Neuronal stem cell (in vitro differentiated cells): ENCODE measurements at places on chromosomes 2 and 18.

DNA sequence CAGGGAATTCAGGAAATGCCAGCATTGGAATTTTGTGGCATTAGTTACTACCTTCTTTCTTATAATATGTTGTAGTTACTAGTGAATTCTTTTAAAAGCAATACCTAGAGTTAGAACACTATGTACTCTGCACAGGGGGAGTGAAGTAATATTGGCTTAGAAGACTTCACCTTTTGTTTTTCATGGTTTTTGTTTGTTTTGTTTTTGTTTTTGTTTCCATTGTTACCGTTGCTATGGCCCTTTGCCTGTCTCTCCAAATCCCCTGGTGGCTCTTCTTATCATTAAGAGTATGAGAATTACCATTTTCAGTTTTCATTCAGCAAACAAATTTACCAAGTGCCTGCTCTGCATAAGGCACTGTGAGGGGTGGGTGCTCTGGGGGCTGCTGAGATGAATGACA, 160.1 kb downstream of the HAUS1 start:
- peaks cover 36% of the 10 kb centered on the region for H3K36me3 ChIP-seq
- H3K4me1 ChIP-seq, result no peaks in the 10 kb centered on the region
- H3K4me3 ChIP-seq, result no peak overlapping the region
- no peak overlapping the region for H3K27ac ChIP-seq
- H3K27me3 ChIP-seq, result no peaks in the 10 kb centered on the region

DNA sequence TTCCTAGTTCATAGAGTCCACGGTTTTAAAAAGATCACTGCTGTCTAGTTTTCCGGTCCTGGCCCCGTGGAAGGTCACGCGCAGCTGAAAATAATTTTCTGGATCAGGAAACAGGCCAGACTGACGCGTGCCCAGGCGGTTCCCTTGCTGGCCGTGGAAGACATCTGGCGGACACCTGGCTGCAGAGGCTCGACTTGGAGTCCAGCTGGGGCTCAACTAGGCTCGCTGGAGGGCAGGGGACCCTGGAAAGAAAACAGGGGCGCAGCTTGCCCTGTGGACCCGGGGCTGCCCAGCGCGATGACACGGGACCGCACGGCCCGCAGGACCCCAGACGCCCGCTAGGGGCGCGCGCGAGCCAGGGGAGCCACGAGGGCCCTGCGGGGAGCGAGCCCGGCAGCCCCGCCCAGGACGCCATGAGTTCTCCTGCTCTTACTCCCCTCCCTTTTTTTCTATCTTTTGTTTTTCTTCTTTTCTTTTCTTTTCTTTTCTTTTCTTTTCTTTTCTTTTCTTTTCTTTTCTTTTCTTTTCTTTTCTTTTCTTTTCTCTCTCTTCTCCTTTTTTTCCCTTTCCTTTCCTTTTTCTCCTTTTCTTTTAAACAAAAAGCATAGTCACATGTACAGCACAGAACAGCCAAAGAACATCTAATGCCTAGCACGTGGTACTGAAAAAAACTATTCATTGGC, 43.2 kb upstream of the UBE2F start:
- H3K4me3 ChIP-seq, result peak overlapping the region; percentile 12
- peaks cover 12% of the 10 kb centered on the region for H3K27me3 ChIP-seq
- H3K36me3 ChIP-seq, result no peaks in the 10 kb centered on the region
- no peak overlapping the region for H3K27ac ChIP-seq
- peak; percentile 57 for DNase-seq

DNA sequence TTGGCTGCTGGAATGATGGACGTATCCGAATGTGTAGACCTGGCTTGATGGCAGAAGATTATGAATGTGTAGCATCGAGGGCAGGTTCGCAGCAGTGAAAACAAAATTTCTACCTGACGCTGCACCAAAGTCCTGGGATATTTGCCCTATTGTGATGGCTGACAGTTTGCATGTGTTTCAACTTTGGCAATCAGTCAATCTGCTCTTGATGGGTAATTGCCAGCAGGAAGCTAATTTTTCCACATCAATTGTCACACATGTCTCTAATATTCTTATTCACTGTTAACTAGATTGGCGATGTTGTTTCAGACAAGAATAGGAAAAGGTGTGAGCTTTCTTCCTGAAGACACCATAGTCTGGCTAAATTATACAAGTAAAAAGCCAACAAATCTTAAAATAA, 821.3 kb downstream of the LRRTM4 start:
- H3K4me1 ChIP-seq, result no peaks in the 10 kb centered on the region
- H3K27ac ChIP-seq, result no peak overlapping the region
- no peaks in the 10 kb centered on the region for H3K27me3 ChIP-seq
- no peaks in the 10 kb centered on the region for H3K36me3 ChIP-seq
- no peak overlapping the region for H3K4me3 ChIP-seq
- no peak for DNase-seq

DNA sequence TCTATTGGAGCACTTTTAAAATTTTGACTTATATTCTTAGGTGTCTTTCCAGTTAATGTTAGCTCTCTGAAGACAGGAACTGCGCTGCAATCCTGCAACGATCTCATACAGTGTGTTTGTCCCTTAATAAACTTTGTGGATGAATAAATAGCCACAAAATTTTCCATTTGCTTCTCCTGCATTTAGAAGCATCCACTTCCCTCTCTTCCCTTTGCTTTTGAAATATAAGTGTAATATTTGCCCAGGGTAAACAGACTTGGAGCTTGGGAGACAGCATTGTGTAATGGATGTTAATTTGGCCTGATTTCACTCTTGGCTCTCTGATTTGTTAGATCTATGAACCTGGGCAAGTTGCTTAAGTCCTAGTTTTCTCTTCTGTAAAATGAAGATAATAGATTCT, 58.2 kb upstream of the CD28 start:
- no peak overlapping the region for H3K4me3 ChIP-seq
- no peak overlapping the region for H3K27ac ChIP-seq
- no peaks in the 10 kb centered on the region for H3K27me3 ChIP-seq
- no peak for DNase-seq
- no peaks in the 10 kb centered on the region for H3K4me1 ChIP-seq
- no peaks in the 10 kb centered on the region for H3K36me3 ChIP-seq

- no peaks in the 10 kb centered on the region for H3K36me3 ChIP-seq
- H3K27me3 ChIP-seq, result no peaks in the 10 kb centered on the region
- no peaks in the 10 kb centered on the region for H3K4me1 ChIP-seq
- no peak overlapping the region for H3K27ac ChIP-seq
- H3K4me3 ChIP-seq, result no peak overlapping the region
Observed at GRCh38 chr18:69636529-69637301, 236.0 kb downstream of the DOK6 start.

GRCh38 chr2:102301867-102302362, 9.4 kb upstream of the IL1RL1 start:
- no peaks in the 10 kb centered on the region for H3K4me1 ChIP-seq
- H3K27ac ChIP-seq, result no peak overlapping the region
- no peaks in the 10 kb centered on the region for H3K27me3 ChIP-seq
- peak; percentile 17 for DNase-seq
- H3K36me3 ChIP-seq, result no peaks in the 10 kb centered on the region

DNA sequence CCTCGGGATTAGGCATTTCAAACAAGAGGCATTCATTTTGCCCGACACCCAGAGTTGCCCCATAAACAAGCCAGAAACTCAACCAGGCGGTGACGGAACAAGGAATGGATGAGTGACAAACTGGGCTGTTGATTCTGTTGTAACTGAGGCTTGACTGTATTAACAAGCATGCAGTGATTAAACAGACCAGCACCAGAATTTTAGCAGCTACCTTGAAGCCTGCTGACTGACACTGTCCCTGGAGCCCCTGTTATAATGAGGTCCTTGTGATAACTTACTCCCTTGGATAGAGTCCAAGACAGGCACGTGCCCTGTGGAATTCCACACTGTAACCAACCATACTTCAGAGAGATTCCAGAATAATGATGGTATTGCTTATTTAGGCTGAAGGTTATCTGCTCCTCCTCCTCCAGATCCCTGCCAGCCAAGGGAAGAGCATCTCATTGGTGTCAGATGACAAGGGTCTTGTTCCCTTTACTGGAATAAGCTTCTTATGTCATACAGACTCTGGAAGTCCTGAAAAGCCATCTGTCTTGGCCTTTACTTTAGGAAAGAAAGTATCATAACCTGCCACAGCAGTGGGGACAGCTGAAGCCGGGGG, 97.1 kb upstream of the RMDN2 start:
- H3K4me3 ChIP-seq, result no peak overlapping the region
- H3K36me3 ChIP-seq, result no peaks in the 10 kb centered on the region
- DNase-seq, result no peak
- no peaks in the 10 kb centered on the region for H3K27me3 ChIP-seq

- no peaks in the 10 kb centered on the region for H3K27me3 ChIP-seq
- peak overlapping the region; percentile 1 for H3K4me3 ChIP-seq
- H3K36me3 ChIP-seq, result no peaks in the 10 kb centered on the region
Observed at GRCh38 chr18:39380866-39381265, 1815.3 kb upstream of the CELF4 start.

GRCh38 chr2:60432035-60432601, 121.3 kb downstream of the BCL11A start:
- no peaks in the 10 kb centered on the region for H3K27me3 ChIP-seq
- H3K36me3 ChIP-seq, result no peaks in the 10 kb centered on the region
- H3K4me3 ChIP-seq, result no peak overlapping the region
- no peak for DNase-seq

- no peak overlapping the region for H3K27ac ChIP-seq
- H3K36me3 ChIP-seq, result no peaks in the 10 kb centered on the region
- peaks cover 2% of the 10 kb centered on the region for H3K4me1 ChIP-seq
- H3K4me3 ChIP-seq, result no peak overlapping the region
Observed at GRCh38 chr2:118738524-118739308, 108.7 kb downstream of the EN1 start.

DNA sequence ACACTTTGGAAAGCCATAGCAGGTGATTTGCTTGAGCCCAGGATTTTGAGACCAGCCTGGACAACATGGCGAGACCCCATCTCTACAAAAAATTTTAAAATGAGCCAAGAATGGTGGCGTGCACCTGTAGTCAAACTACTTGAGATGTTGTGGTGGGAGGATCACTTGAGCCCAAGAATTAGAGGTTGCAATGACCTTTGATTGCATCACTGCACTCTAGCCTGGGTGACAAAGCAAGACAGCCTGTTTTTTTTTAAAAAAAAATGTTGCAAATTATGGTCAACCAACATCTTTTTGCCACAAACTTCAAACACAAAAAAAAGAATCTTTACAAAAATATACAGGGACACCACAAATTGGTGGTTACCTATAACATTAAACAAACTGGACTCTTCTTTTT, 40.3 kb downstream of the MEX3C start:
- H3K27me3 ChIP-seq, result no peaks in the 10 kb centered on the region
- no peaks in the 10 kb centered on the region for H3K4me1 ChIP-seq
- no peak overlapping the region for H3K27ac ChIP-seq

GRCh38 chr2:141630407-141630930, 500.3 kb downstream of the LRP1B start:
- no peaks in the 10 kb centered on the region for H3K4me1 ChIP-seq
- H3K36me3 ChIP-seq, result no peaks in the 10 kb centered on the region
- DNase-seq, result no peak

DNA sequence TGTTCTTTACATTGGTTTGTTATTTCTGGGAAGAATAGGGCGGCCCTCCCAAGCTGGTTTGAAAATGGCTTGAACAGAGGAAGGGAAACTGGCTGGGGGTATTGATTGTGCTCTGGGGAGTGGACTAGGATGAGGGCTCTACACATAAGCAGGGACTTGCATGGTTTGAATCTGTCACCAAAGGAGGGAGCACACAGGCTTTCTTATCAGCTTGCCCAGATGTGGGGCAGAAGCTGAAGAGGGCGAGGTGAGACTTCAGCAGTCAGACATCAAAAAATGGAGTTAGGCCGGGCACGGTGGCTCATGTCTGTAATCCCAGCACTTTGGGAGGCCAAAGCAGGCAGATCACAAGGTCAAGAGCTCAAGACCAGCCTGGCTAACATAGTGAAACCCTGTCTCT, 7.2 kb upstream of the RAB12 start:
- DNase-seq, result no peak
- H3K4me3 ChIP-seq, result no peak overlapping the region
- no peaks in the 10 kb centered on the region for H3K27me3 ChIP-seq
- H3K27ac ChIP-seq, result no peak overlapping the region
- no peaks in the 10 kb centered on the region for H3K4me1 ChIP-seq

GRCh38 chr18:49031511-49032188, 80.9 kb upstream of the SMAD7 start:
- no peak for DNase-seq
- peaks cover 2% of the 10 kb centered on the region for H3K4me1 ChIP-seq
- no peak overlapping the region for H3K27ac ChIP-seq
- no peaks in the 10 kb centered on the region for H3K36me3 ChIP-seq
- no peaks in the 10 kb centered on the region for H3K27me3 ChIP-seq

GRCh38 chr2:240572141-240573031, 4.1 kb downstream of the RNPEPL1 start:
- DNase-seq, result no peak
- H3K4me3 ChIP-seq, result no peak overlapping the region
- H3K4me1 ChIP-seq, result peaks cover 12% of the 10 kb centered on the region
- no peaks in the 10 kb centered on the region for H3K36me3 ChIP-seq
- no peaks in the 10 kb centered on the region for H3K27me3 ChIP-seq
- H3K27ac ChIP-seq, result no peak overlapping the region

DNA sequence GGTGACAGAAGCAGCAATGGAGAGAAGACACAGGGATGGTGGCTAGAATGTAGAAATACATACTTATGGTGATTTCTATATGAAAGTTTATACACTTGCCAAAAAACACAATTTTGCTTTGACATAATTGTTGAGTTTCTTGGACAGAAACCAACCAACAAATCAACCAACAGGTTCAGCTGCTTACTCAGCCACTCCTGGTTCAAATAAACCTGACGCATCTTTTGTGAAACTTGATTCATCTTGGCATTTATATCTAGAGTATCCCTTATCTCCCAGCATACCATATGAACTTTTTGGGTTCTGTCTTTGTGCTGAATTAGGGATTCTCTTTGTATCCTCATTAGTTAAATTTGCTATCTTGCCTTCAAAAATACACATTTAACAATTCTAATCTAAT, 54.1 kb upstream of the ERBB4 start:
- H3K4me3 ChIP-seq, result no peak overlapping the region
- DNase-seq, result no peak
- no peaks in the 10 kb centered on the region for H3K36me3 ChIP-seq

GRCh38 chr18:47993409-47993808, 63.0 kb upstream of the SMAD2 start:
- no peaks in the 10 kb centered on the region for H3K36me3 ChIP-seq
- H3K4me1 ChIP-seq, result peaks cover 25% of the 10 kb centered on the region
- no peak for DNase-seq
- no peak overlapping the region for H3K4me3 ChIP-seq
- H3K27ac ChIP-seq, result peak overlapping the region; percentile 11

GRCh38 chr18:31302991-31303390, 15.0 kb upstream of the DSG1 start:
- H3K4me3 ChIP-seq, result no peak overlapping the region
- no peaks in the 10 kb centered on the region for H3K36me3 ChIP-seq
- H3K4me1 ChIP-seq, result peaks cover 3% of the 10 kb centered on the region
- no peak for DNase-seq

- H3K4me1 ChIP-seq, result no peaks in the 10 kb centered on the region
- H3K4me3 ChIP-seq, result no peak overlapping the region
- peaks cover 40% of the 10 kb centered on the region for H3K36me3 ChIP-seq
- DNase-seq, result no peak
- no peaks in the 10 kb centered on the region for H3K27me3 ChIP-seq
Observed at GRCh38 chr2:238277695-238278094, 10.7 kb downstream of the PER2 start.

- no peak for DNase-seq
- no peak overlapping the region for H3K4me3 ChIP-seq
- H3K27me3 ChIP-seq, result no peaks in the 10 kb centered on the region
Observed at GRCh38 chr2:109637749-109638570, 23.8 kb downstream of the SOWAHC start.
